Articular chondrocyte of knee joint (primary cell): ENCODE measurements at places on chromosomes 11 and 22. TPM values are rescaled to one million over a fixed set of nuclear protein-coding genes. Genes with fewer than 3 reads are reported as not detected.

NELL1 gene
- not detected in 2 replicates for total RNA-seq

PLEKHA7 gene
- total RNA-seq = 0.52 and 0.65 TPM in 2 replicates

GDPD4 gene
- not detected in 2 replicates for total RNA-seq

LARGE2 gene
- not detected in 2 replicates for total RNA-seq

ADAMTS15 gene
- 12.8 and 13.3 TPM in 2 replicates for total RNA-seq

PTPMT1 gene
- 46.7 and 47.8 TPM in 2 replicates for total RNA-seq

KLHL35 gene
- total RNA-seq = 1.8 and 2.7 TPM in 2 replicates

BDNF gene
- 5.0 and 6.1 TPM in 2 replicates for total RNA-seq

HORMAD2 gene
- not detected in 2 replicates for total RNA-seq

ANO1 gene
- total RNA-seq = 0.26 and 0.43 TPM in 2 replicates

RIMBP3B gene
- 0.13 and 0.22 TPM in 2 replicates for total RNA-seq

EHD1 gene
- 72.4 and 90.2 TPM in 2 replicates for total RNA-seq

RTL10 gene
- total RNA-seq = 10.8 and 14.2 TPM in 2 replicates

ANGPTL5 gene
- 60.3 and 110 TPM in 2 replicates for total RNA-seq

CBLIF gene
- total RNA-seq = not detected in 2 replicates

AKIP1 gene
- total RNA-seq = 28.9 and 30.3 TPM in 2 replicates

MRGPRF gene
- total RNA-seq = 26.2 and 43.4 TPM in 2 replicates

CLDN5 gene
- total RNA-seq = 0.13 and 0.76 TPM in 2 replicates

CCDC188 gene
- 0.65 and 1.3 TPM in 2 replicates for total RNA-seq

IGLL1 gene
- total RNA-seq = not detected in 2 replicates

CDHR5 gene
- not detected in 2 replicates for total RNA-seq

MS4A6E gene
- total RNA-seq = not detected in 2 replicates

GGT1 gene
- 1.5 and 2.2 TPM in 2 replicates for total RNA-seq

MAP6 gene
- total RNA-seq = 2.6 and 5.0 TPM in 2 replicates

OR8G1 gene
- 0.43 TPM in 1 of 2 replicates, not detected in the other for total RNA-seq

FLRT1 gene
- under 0.01 and 0.11 TPM in 2 replicates for total RNA-seq

ESAM gene
- total RNA-seq = 0.13 and 0.54 TPM in 2 replicates

ANKK1 gene
- total RNA-seq = 0.11 TPM in 1 of 2 replicates, not detected in the other

FOLR2 gene
- not detected in 2 replicates for total RNA-seq

POLD3 gene
- total RNA-seq = 17.0 and 18.4 TPM in 2 replicates

CLCF1 gene
- 8.8 and 9.4 TPM in 2 replicates for total RNA-seq

MYOD1 gene
- not detected in 2 replicates for total RNA-seq

TMPRSS4 gene
- total RNA-seq = under 0.01 TPM in 1 of 2 replicates, not detected in the other

CSRP3 gene
- total RNA-seq = not detected in 2 replicates
